Stimulated activated CD4-positive, alpha-beta T cell treated with anti-CD3 and anti-CD28 coated beads, TNF-alpha, amount 100 ng/mL, for 4 hours (primary cell): ENCODE measurements at places on chromosomes 3 and 15.

DNA sequence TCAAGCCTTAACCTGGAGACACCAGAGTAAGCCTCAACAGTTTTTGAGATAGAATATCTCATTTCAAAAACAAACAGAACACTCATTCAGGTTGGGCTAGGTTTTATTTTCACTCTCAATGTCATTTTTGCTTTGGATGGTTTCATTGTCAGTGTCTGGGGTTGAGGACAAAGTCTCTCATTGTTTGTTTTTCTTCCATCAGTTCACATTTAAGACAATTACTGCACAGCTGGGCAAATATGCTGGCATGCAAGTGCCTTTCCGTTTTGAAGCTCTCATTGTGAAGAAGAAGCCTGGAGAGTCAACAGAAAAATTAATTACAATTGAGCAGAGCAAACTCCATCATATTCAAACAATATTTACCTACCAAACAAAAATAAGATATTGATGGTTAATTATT lies 1050.0 kb downstream of the TBL1XR1 start:
- no peak for DNase-seq

- DNase-seq: no peak
Observed at GRCh38 chr3:188046561-188047211, 107.3 kb upstream of the LPP start.

GRCh38 chr15:40493089-40493840 lies 22.5 kb downstream of the CHST14 start:
- no peak for DNase-seq

DNA sequence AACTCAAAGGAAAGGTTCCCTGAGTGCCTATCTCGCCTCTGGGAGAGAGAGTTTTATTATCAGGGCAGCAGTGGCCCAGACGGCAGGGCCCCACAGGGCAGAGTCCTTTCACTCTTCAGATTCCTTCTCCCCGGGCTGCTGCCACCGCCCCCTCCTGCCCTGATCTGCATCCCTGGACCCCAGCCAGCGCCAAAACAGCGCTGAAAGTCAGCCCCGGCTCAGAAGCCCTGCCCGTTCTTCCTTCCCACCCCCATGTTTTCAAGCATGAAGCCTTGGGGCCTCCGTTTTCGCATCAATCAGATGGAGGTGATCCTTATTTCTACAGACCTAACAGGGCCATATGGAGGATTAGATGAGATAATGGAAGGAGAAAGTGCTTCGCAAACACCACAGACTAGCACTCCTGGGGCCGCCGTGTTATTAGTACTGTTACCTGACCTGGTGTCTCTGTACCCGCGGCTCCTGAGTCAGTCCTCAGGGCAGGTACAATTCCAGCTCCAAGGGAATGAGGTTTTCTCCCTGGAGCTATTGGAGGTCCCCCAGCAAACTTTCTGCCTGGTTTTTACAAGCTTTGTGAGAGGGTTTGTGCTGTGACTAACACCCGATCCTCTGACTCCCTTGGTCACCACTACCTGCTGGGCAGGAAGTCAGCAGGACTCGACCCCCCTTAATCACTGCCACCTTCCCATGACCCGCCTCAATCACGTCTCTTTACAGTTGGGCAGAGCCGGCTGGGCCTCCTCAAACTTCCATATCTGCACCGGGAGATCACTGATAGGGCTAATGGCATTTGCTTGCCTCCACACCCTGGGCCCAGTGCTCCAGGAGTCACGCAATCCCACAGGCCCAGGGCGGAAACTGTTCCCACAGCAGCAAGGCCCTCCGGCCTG lies 39.5 kb upstream of the TSEN2 start:
- no peak for DNase-seq

DNA sequence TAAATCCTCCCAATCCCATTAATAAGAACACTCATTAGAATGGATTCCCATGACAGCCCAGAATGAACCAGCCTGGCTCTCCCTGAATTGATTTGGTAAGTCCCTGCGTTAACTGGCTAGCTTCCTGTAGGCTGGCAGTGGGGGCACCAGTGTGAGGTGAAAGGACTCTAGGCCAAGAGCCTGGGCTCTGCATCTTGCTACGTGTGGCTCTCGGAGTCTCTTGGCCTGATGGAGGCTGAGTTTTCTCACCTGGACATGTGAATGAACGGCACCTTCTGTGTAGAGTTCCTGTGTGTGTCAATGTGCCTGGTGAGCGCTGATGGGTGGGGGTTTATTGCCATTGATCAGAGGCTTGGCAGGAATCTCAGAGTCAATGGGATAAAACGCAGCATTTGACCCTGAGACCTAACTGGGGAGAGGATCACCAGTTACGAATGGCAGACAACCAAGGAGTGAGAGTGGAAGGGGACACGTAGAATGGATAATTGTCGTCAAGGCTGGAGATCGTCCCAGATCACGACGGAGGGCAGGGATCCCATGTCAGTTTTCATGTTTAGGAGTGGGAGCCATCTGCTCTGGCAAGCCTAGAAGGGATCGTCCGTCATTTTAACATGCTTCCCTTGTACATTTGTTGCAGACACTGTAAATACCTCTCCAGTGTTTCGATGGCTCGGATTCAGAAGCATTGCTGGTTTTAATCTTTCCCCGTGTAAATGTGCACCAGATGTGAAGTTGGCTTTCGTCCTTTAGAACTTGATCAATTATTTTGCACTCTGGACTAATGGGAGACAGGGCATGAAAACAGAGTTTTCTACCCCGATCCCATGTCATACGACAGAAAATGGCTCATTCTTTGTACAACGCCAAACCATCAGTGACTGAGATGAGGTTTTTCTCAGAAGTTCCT lies 9.0 kb upstream of the KLF13 start:
- DNase-seq: no peak

GRCh38 chr15:39230205-39230907 lies 350.5 kb upstream of the THBS1 start:
- no peak for DNase-seq

DNA sequence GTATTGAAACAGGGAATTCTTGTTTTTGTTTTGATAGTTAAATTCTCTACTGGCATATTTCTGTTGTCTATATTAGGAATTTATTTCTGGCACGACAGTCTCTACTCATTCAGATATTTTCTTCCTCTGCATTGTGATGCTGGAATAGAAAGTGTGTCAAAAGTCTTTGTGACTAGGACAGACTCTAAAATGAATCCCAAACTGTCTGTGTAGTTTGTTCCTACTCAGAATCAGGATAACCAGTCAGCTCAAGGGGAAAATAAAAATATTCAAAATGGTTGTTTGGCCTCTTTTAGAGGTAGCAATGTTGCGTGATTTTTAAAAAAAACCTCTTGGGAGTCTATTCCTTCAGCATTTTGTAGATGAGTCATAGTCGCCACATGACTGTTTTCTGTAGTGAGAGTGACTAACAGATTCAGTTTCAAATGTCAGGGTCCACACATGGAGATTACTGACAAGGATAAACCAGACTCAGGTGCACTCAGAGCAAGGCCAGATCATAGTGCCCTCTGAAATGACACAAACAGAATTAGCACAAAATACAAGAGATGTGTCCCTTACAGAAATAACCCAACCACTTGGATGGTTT lies 13.1 kb downstream of the SLC7A14 start:
- DNase-seq: no peak

DNA sequence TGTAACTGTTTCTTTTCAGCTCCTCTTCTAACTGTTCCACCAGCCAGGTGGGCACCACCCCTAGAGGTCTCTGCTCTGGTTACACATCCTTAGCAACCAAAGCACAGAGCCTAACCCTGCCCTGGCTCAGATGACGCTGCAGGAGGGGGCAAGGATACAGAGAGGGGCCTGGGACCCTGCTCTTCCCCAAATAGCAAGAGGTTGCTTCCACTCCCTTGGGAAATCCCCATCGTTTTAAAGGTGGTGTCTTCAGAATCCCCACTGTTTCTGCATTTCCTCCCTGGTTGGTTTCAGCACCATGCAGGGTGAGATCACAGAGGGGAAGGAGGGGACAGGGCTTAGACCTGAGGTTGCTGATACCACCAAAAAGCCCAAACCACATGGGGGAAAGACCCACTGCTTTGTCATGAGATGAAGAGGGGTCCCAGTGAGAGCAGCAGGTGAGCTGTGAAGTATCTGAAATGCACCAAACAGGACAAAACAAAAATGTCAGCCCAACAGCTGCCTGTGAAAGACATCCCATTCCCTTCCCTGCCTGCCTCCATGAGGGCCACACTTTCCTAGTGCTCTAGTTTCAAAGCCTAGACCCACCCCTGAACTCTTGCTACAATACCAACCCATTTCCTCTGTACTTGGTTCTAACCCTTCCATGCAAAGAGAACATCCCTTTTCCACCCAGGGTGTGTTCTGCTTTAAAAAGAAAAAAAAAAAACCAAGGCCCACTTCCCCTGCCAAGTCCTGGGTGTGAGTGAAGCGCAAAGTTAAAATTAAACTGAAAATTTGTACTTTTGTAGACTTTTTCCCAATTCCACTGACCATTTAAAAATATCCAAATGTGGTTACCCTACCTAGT lies 29.0 kb downstream of the ANP32A start:
- DNase-seq: peak; percentile 13

DNA sequence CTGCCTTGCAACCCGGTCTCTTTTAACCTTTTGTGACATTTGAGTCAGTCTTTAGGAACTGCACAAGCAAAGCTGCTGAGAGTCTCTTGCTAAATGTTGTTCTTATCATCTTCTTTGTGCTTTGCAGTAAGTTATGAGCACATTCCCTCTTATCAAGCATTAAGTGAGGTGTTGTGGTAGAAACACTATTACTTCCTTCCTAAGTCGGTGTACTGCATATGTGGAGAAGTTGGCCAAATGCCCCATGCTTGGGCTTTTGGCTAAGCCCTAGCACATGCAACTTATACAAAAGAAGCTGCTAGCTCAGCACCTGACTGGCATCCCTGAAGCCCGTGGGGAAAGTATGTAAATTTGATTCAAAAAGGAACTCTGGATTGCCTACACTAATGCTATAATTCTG lies 136.5 kb upstream of the RBMS3 start:
- no peak for DNase-seq

DNA sequence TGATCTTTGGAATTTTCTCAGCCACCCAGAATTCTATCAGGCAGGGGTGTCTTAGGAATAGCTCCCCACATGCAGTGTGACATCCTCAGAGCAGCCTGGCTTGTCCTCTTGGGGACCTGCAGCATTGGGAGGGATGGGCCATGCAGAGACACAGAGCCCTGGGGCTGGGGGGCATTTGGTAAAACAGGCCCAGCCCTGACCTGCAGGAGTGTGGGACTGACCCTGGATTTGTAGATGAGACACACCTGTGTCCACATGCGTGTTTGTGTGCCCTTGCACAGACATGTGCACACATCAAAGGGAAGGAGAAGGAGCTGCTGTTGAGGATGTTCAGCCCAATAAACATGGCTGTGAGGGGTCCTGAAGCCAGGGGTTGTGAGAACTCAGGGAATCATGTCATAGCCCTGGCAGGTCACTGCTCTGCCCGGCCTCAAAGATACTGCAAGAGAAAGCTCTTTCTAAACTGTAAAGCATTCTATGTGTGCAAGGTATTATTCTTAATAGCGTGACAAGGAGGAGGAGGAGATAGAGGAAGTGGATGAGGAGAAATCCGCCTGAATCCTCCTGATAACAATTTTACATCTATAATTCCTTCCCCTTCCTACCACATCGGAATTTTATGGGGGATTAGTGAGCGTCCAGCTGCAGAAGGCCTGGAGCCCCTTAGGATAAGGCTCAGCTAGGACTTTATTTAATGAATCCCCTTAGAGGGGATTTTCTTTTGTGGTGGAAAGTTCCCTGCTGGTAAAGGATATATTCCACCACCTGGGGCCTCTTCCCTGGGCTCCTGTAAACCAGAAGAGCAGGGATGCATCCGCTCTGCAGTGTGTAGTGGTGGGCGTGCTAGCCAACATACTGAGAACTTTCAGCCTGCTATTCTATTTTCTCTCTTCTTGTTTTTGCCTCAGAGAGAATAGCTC lies 245.5 kb downstream of the EPHB1 start:
- DNase-seq: no peak

GRCh38 chr15:79117442-79118204 lies 27.0 kb upstream of the RASGRF1 start:
- DNase-seq: no peak

GRCh38 chr3:33122991-33123390 lies 9.2 kb downstream of the CRTAP start:
- no peak for DNase-seq

GRCh38 chr3:43684944-43685343 lies 5.8 kb upstream of the ABHD5 start:
- DNase-seq: no peak

DNA sequence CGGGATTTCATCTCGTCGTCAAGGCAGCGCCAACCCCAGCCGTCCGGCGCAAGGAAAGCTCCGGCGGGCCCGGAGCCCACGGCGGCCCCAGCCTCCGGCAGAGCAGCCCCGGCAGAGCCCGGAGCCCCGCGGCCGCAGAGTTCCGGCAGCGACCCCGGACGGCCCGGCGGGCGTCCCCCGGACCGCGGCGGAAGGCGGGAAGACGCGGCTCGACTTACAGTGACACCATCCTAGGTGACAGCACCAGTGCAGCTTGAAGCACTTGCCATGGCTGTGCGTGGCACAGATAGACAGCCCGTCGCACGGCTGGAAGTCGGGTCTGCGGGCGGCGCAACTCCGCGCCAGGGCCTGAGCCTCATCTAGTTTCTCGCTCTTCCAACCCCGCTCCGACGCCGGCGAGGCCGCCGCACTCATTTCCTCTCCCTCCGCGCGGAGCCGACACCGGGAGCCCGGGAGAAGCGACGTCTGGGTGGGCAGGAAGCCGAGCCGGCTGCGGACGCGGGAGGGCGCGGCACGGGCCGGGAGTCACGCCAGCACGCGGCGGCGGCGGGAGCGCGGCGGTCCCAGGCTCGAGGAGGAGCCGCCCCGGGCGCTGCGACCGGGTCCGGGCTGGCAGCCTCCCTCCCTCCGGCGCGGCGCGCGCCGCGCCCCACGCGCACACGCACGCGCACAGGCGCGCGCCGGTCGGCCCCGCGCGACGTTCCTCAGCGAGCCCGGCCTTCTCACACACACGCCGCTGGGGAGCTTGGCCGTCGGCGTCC lies at the start of gene C3orf70:
C3orf70 (minus strand) TSS at position 651 of the 761 bp plus-strand sequence; CDS start at position 414, 237 bp downstream.
- DNase-seq: peak; percentile 9

GRCh38 chr15:43939070-43939469 lies 112.3 kb downstream of the WDR76 start:
- DNase-seq: no peak

DNA sequence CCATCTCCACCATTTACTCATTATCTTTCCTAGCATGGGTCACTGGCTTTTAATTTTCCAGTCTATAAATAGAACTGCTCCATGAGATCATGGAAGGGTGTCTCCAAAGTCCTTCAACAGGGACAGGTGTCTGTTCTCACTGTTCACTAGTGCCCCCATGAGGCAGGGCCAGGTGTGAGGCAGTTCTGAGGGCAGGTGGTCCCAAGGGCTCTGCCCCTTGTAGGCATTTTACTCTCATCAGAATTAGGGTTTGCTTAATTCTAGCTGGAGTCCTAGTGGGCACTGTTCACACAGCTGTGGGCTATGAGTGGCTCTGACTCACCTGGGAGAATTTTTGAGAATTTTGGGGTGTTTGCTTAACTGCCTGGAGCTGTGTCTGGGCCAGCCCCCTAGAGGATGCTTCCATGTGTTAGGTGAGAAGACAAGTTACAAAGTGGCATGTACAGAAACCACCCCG lies 248.0 kb upstream of the LYSMD4 start:
- DNase-seq: no peak
